Thymus (tissue), 14 donors: ENCODE measurements at places on chromosomes 7 and 10.

GRCh38 chr10:52768001-52768532, 4.5 kb downstream of the MBL2 start:
- DNase-seq, result no peak

DNA sequence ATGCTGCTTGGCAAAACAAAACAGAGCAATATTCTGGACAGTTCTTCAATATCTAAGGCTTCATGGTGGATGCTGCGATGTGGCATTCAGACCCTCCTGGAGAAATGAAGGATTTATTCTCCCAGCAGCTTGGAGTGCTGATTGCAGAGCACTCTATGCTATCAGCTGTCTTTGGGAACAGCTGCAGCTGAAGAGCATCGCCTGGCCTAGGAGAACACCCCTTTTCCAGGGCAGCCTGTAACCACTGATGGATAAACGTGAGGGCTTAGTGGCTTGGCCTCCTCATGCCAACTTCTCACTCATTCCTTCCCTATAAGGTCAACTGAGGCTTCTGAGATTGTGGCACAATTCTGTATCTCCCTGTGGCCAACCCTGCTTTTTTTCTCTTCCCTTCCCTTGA, 638.1 kb upstream of the CNTNAP2 start:
- DNase-seq, result no peak

DNA sequence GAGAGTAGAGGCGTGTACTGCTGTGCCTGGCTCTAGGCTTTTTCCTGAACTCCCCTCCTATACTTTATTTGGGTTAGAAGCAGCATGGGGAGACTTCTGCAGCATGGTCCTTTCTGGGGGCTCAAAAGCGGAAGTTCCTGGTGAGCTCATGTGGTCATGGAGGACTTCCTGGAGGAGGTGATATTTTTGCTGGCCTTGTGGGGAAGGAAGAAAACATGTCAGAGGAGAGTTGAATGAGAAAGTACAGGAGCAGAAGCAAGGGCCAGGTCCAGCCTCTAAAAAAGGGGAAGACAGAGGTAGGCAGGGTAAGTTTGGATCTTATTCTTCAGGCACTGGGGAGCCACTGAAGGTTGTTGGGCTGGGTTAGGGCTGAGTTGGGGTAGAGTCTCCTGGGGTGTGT, 45.5 kb downstream of the CASTOR2 start:
- no peak for DNase-seq

DNA sequence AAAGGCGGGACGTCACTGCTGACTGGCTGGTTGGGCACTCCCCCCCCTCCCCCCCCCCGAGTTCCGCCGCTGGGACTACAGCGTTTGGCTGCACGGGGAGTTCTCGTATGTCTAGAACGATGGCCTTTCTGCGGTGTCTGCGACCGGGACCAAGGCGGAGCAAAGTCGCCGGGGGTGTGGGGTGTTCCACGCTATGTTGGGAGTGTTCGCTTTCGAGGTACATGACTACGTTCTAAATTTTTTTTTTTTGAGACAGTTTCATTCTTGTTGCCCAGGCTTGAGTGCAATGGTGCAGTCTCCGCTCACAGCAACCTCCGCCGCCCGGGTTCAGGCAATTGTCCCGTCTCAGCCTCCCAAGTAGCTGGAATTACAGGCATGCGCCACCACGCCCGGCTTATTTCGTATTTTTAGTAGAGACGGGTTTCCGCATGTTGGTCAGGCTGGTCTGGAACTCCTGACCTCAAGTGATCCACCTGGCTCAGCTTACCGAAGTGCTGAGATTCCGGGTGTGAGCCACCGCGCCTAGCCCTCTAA, 573 bp upstream of the IDI1 start:
- no peak for DNase-seq

GRCh38 chr7:38327637-38328036, 54.2 kb upstream of the TARP start:
- no peak for DNase-seq
